H9 (cell line): ENCODE measurements at places on chromosomes 7 and 10. TPM values are rescaled to one million over a fixed set of nuclear protein-coding genes. Genes with fewer than 3 reads are reported as not detected.

GRCh38 chr10:11243425-11244222, 226.0 kb downstream of the CELF2 start:
- no peak for DNase-seq

- DNase-seq = peak; percentile 33
These were observed 62.4 kb upstream of the GDF10 start for GRCh38 chr10:47237316-47238260.

GRCh38 chr7:106327538-106328481, 43.0 kb upstream of the NAMPT start:
- DNase-seq = no peak

DNA sequence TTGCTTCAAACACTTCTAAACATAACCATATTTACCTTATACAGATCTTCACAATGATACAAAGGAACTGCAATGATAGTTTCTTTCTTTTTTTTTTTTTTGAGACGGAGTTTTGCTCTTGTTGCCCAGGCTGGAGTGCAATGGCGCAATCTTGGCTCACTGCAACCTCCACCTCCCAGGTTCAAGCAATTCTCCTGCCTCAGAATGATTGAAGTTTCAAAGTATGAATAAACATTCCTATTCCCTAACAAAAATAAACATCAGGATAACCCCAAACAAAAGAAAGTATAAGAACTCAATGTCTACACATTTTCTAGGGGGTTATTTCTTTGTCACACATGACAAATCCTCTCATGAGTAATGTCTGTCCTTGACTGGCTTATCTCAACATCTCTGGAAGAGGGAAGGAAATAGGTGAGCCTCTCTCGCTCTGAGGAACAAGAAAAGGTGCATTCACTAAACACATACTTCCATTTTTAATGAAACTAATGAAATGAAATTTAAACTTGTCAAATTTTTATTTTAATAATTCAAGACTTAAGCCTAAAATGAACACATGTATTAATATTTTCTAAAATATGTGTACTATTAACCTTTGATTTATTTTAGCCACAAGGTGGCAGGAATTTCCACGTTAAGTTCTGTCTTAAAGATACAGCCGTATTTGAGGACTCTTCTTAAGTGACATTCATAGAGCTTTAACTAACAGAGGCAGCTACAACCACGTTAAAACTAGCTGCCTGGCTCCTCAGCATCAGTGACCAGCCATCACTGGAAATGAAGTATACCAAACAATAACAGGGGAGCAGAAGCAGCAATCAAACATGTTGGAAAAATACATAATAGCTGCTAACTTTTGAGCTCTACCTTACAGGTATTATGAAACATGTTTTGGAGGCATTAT, 58.3 kb downstream of the MALSU1 start:
- no peak for DNase-seq

- DNase-seq = peak; percentile 81
These were observed 14.7 kb downstream of the LZTS2 start for GRCh38 chr10:101014230-101014884.

- DNase-seq = no peak
These were observed 165.1 kb downstream of the HGF start for GRCh38 chr7:81604808-81605174.

The ZPBP gene
- not detected in 2 replicates for total RNA-seq
